ENCODE measurements at places on chromosomes 1 and 21. TPM values are rescaled to one million over a fixed set of nuclear protein-coding genes. Genes with fewer than 3 reads are reported as not detected.

DNA sequence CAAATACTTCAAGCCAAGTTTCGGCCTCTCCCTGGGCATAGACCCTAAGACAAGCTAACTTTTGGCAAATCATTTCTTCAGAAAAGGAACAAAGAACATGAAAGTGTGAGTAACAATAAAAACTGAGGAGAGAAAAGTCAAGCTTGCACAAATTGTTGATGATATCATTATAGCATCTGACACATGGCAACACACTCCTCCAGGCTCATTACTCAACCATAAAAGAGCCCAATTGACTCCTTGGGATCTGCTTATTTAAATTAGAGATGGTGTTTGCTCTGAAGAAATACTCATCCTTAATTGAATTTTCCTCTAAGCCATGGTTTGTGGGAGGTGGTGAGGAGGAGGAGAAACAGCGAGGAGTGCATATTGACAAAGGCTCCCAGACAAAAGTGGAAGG lies 54.5 kb downstream of the TNFSF4 start:
- no peak for DNase-seq

DNA sequence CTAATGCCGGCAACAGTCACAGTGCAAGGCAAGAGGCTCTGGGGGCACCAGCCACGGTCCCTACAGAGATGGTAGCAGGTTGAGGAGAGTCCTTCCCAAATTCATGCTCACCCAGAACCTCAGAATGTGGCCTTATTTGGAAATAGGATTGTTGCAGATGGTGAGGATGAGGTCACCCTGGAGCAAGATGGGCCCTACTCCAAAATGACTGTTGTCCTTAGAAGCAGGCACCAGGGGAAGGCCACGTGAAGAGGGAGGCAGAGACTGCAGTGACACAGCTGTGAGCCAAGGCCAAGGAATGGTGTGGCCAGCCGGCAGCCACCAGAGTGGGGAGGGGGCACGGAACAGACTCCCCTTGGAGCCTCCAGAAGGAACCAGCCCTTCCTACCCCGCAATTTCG lies 70.8 kb upstream of the CLDN14 start:
- DNase-seq, result no peak

GRCh38 chr1:111743679-111744101 lies 4.5 kb upstream of the INKA2 start:
- DNase-seq, result no peak

GRCh38 chr1:75671708-75672107 lies 52.8 kb upstream of the ACADM start:
- no peak for DNase-seq

DNA sequence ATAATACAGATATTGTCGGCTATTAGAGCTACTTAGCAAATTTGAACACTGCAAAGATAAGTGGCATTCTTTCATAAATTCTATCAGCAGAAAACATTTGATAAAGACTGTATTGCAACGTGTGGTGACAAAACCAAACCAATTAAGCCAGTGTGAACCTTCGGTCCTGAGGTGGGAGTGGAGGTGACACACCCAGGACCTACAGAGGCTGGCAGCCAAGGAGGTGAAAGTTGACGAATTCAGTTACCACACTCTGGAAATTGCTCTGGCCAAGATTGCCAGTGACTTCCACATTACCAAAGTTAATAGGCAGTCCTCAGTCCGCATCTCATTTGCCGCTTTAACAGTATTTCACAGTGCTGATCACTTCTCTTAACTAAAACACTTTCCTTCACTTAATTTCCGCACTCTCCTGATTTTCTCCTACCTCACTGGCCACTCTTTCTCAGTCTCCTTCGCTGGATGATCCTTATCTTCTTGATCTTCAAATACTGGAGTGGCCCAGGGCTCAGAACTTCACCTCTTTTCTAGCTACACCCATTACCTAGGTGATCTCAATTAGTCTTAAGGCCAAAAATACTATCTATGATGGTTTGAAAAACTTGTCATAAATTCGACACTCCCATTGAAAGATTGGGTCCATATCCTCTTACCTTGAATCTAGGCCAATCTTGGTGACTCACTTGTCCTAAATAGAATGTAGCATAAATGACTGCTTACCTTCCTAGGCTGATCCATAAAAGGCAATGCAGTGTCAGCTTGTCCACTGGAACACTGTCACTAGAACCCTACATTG lies 5.1 kb upstream of the CDC42BPA start:
- DNase-seq, result no peak

DNA sequence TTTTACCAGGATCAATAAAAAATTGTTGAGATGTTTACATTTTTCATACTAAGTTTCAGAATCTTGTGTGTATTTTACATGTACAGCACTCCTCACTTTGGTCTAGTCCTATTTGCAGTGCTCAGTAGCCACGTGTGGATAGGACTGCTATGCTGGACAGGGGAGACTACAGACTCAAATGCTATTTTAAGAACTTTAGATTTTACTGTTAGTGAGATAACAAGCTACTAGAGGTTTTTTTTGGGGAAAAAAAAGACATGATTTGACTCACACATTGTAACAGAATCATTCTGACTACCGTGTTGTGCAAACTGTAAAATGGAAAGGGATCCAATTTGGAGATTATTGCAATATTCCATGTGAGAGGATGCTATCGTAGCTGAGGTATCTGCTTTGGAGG lies 418.9 kb upstream of the PRMT6 start:
- no peak for DNase-seq

DNA sequence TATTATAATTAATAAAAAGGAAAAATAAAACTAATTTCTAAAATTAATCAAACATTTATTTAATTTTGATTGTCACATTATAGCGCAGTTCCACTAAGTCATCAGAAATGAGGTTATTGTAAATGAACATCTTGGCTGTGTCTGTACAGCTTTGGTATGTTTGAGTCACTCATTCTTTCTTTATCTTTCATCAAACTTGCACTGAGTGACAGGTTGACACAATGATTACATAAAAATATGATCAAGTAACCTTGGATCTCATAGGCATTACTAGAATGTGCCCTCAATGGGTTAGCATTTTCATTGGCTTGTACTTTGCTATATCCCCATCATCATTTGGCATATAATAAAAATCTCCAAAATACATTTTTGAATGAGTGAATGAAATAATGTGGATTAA lies 1353.2 kb upstream of the ADGRL2 start:
- no peak for DNase-seq

DNA sequence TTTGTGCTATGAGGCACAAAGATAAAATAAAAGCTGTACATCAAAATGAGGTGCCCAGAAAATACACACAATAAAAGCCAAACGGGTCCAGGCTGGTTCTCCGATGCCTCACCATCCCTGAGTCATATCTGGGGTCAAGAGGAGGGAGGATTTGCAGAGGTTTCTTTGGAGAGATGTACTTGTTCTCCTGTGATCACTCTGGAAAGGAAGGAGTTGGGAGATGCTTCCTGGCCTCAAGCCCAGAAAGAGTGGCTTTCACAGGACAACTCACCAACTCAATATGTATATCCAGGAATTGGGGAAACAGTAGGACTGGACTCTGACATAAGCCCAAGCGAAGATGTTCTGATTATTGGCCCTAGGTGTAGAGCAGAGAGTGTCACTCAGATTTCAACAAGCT lies 51.9 kb downstream of the DIPK1A start:
- no peak for DNase-seq

DNA sequence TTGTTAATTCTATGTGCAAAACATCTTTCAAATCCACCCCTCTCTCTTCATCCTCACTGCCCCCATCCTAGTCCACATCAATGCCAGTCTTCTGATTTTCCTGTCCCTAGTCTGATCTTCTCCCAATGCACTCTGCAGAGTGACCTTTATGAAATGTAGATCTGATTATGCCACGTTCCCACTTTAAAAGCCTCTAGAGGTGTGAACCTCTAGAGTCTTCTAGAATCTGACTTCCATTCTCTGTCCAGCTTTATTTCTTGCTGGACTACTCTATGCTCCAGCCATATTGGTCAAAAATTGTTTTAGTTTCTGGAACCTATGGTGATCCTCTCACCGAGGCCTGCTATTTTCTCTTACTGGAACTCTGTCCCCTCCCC lies 32.5 kb downstream of the ZNF648 start:
- no peak for DNase-seq

EPHB2 gene
- 60.3 TPM for total RNA-seq

RPS6KA1 gene
- 41.6 TPM for total RNA-seq

XCL1 gene
- 0.43 TPM for total RNA-seq
